ENCODE measurements at places on chromosomes 1 and 21.

GRCh38 chr1:59819566-59820438 lies 5.1 kb downstream of the HOOK1 start:
- no peak for DNase-seq

- DNase-seq = no peak
Measured at GRCh38 chr1:243924188-243924587, 74.1 kb upstream of the AKT3 start.

DNA sequence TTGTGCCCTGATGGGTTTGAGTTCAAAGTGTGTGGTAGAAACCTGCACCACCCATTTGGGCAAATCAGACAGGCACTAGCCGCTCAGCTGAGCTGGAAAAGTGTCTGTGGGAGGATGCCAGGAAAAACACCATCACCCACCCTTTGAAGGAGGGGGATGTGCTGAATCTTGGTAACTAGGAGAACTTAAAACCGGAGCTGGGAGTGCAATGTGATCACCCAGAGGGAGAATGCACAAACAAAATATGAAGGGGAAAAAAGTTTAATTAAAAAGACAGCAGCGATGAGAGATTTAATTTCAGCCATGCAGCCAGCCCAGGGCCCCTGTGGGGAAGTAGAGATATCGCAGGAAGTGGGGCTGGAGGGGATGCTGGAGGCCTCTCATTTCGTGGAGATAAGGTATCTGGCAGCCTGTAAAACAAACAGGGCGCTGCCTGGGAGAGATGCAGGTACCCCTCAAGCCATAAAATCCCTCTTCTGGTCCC lies 86.8 kb upstream of the BCAR3 start:
- DNase-seq = no peak

DNA sequence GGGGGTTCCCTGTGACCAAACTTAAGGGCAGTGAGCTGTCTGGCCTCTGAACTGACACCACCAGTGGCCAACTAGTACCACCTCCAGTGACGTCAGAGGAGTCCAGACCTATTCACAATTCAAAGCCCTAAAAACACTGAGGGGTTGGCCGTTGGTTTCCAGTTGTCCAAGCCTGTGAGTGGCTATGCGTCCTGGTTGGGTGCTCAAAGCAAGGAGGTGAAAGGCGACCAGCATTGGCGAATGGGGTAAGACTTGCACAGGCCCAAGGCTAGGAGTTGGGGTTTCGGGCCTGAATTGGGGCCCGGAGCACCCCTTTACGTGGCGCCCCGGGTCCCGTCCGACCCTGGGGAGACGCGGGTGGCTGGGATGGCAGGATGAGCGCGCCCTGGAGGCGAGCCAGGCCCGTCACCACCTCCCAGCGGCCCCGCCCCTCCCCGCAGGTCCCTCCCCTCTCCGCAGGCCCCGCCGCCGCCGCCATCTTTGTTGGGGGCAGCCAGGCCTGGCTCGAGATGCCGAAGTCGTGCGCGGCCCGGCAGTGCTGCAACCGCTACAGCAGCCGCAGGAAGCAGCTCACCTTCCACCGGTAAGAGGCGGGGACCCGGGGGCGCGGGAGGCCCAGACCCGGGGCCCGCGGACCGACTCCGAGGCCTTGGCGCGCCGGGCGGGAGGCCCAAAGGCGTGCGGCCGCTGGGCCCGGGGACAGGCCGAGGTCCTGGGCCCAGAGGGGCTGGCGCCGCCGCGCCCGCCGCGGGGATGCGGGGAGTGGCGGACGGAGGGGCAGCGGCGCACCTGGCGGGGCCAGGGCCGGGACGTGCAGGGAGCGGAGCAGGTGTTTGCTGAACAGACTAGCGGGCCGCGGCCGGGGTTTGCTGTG lies at the start of gene THAP3:
Gene THAP3 (plus strand): TSS at position 159 of the 874 bp plus-strand sequence. CDS start 351 bp downstream, at position 510.
- DNase-seq = peak; percentile 73

DNA sequence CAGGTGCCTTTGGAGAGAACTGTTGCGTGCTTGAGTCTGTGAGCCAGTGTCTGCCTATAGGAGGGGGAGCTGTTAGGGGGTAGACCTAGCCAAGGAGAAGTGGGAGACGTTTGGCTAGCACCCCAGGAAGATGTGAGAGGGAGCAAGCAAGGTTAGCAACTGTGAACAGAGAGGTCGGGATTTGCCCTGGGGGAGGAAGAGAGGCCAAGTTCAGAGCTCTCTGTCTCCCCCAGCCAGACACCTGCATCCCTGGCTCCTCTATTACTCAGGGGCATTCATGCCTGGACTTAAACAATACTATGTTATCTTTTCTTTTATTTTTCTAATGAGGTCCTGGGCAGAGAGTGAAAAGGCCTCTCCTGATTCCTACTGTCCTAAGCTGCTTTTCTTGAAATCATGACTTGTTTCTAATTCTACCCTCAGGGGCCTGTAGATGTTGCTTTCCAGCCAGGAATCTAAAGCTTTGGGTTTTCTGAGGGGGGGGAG lies 2.4 kb downstream of the BTG2 start:
- no peak for DNase-seq

GRCh38 chr1:65090406-65090805 lies 57.6 kb upstream of the AK4 start:
- DNase-seq = no peak

DNA sequence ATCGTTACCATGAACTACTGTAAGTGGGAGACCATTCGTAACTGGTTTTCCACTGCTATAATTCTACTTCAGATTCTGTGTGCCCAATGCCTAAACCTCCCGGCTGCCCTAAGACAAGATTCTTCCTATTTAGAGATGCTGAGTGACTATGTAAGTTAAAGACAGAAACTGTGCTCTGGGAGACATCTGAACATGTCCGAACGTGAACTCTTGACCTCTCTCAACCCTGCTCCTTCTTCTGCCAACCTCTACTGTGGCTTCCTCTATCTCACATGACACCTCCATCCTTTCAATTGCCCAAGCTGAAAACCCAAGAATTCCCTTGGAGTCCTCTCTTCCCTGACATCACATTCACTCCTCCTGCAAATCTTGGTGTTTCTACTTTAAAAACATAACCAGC lies 182.9 kb downstream of the AKT3 start:
- DNase-seq = no peak

- no peak for DNase-seq
Measured at GRCh38 chr1:159895286-159895685, 4.7 kb downstream of the CFAP45 start.

DNA sequence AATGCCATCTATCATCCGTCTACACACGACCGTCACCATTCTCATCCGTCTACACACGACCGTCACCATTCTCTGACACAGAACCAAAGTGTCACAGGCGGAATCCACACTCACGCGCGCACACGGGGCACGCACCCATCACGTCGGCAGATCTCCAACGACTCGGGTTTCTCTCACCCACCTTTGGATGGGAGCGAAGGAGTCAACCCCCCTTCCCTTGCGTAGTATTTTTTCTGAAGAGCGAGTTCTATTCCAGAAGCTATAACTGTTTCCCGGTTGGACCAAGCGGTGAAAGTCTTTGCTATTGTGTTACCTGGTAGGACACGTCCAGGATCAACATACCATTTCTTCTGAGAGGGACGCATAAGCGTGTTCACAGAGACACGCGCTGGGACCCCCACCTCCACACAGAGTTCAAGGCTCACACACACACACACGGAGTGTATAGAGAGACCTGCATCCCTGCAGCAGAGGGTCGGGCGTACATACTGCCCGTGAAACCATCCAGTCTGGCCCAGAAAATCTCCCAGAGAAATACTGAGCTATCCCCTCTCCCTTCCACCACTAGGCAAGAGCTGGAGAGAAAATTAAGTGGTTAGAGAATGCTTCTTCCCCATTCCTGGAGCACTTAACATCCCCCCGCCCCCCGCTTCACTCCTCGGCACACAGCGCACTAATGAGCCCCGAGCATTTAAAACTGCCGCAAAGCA lies 741 bp downstream of the DUSP10 start:
- DNase-seq = peak; percentile 17

DNA sequence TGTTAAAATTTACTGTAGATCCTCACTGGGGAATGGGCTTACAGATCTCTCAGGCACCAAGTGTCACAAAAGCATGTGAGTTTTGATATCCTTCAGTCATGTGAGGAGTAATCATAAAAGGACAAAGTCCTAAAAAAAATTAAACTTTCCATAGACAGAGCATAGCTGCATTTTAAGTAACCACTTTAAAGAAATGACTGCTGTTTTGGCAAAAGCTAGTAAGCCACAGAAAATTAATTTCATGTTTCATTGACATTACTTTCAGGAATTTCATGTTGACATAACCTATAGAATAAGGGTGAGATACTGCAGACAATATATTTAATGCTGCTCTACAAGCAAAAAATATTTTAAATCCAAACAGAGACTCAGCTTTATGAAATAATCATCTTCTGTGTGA lies 156.3 kb downstream of the LYPLAL1 start:
- no peak for DNase-seq

GRCh38 chr1:184637664-184638240 lies 116.9 kb downstream of the EDEM3 start:
- no peak for DNase-seq

GRCh38 chr1:15180945-15181523 lies 27.5 kb downstream of the TMEM51 start:
- DNase-seq = peak; percentile 89

- no peak for DNase-seq
Measured at GRCh38 chr1:172145231-172145651, 275.2 kb upstream of the C1orf105 start.

GRCh38 chr1:106447466-106447865 lies 609.0 kb upstream of the PRMT6 start:
- DNase-seq = no peak

- no peak for DNase-seq
Measured at GRCh38 chr1:197392541-197392940, 124.5 kb downstream of the CRB1 start.

DNA sequence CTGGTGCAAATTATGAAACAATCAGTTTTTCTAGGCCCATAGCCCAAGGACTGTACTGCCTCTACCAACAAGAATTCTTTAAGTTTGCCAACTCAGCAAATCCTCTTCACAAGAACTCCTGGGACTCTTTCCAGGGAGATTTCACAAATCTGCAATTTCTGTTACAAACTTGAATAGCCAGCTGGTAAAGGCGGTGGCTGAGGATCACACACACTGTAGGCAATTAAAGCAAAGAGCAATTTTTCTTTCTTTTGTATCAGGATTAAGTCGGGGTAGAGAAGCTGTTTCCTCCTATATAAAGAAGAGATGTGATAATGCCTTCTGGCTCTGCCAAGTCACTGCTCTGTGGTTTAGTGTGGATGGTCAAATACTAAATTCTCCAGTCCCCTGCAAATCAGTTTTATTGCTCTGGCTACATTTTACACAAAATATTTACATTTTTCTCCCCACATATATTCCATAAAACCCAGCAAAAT lies 1.7 kb downstream of the ALDH9A1 start:
- no peak for DNase-seq

DNA sequence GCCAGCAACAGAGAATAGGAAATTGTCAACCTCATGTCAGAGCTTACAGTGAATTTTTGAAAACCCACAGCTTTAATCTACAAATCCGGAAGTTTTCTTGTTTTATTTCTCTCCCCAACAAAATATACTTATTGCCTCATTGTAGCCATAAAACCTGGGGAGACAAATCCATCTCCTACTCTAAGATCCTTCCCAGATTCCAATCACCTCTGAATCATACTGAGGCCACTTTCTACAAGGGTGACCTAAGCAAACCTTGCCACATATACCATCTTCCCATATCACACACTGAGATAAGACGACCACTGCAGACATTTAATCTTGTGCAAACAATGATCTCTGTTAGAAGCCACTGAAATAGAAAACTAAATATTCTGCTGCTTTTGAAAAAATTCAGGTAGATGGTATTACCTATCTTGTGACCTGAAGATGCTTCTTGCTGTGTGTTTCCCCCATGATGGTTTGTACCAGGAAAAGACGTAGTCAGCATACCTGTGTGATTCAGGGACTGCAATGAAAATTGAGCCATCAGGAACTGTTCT lies 171.5 kb upstream of the DUSP10 start:
- DNase-seq = no peak

DNA sequence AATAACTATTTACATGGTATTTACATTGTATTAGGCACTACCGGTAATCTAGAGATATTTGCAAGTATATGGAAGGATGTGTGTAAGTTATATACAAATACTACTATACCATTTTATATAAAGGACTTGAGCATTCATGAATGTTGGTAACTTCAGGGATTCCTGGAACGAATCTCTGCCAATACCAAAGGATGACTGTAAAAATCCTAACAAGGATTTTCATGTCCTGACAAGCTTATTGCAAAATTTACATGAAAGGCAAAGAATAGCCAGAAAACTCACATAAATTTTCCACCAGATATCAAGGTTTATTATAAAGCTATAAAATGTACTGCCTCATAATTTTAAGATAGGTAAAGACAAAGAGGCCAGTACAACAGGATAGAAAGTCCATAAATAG lies 325.2 kb upstream of the NRIP1 start:
- DNase-seq = no peak

DNA sequence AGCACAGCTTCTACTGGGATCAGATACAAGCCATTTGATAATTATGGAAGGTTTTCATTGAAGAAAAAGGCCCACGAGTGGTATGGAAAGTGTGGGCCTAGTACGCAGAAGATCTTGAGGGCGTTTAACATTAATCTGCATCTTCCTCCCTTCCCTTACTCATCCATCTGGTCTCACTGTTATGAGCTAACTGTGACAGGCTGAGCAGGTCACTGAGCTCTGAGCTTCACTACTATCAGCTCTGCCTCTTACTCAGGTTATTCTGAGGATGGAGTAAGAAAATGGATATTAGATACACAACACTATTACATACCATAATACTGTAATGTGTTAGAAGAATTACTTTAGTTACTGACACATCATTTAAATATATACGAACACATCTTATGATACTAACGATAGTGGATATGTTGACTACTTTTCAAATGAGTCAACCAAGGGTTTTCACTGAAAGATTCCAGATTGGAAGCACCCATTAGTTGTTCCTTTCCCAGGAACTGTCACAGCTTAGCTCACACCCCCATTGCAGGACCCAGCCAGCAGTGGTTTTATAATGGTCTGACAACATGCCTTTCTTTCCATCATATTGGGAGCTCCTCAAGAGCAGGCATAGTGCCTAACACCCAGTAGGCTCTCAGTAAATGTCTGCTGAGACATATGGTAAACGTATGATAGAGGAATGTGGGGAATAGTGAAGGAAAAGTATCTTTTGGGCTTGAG lies 97.8 kb upstream of the C8B start:
- no peak for DNase-seq

GRCh38 chr1:192933744-192934143 lies 124.9 kb downstream of the RGS2 start:
- DNase-seq = no peak

- DNase-seq = peak; percentile 95
Measured at GRCh38 chr1:237756304-237756967, 134.3 kb downstream of the ZP4 start.

DNA sequence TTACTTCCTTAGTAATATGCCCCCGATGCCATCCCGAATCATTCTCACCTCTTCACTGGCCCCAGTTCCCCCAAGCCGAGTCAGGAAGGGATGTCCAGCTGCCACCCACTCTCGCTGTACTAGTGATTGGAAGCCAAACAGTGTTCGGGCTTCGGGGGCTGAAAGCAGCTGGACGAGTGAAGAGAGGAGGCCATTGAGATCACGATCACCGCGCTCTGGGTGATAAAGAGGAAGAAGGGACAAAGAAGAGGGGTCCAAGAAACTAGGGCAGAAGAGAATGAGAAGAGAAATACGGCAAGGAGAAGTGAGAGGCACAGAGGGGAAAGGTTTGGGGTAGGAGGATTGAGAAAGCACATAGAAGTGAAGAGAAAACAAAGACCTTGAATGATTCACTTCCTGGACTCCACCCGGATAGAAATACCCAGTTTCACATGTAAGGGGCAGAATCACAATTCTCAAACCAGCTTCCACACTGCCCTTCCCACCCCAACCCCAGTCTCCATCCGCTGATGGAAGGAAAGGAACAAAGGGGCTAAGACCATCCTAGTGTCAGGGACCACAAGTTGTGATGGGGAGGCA lies 3.7 kb upstream of the SF3B4 start:
- DNase-seq = no peak

GRCh38 chr1:44790968-44791801 lies 3.2 kb upstream of the BEST4 start:
- DNase-seq = no peak

All from NCI-H2029 (cell line).